ENCODE measurements at places on chromosomes 11 and 22.

DNA sequence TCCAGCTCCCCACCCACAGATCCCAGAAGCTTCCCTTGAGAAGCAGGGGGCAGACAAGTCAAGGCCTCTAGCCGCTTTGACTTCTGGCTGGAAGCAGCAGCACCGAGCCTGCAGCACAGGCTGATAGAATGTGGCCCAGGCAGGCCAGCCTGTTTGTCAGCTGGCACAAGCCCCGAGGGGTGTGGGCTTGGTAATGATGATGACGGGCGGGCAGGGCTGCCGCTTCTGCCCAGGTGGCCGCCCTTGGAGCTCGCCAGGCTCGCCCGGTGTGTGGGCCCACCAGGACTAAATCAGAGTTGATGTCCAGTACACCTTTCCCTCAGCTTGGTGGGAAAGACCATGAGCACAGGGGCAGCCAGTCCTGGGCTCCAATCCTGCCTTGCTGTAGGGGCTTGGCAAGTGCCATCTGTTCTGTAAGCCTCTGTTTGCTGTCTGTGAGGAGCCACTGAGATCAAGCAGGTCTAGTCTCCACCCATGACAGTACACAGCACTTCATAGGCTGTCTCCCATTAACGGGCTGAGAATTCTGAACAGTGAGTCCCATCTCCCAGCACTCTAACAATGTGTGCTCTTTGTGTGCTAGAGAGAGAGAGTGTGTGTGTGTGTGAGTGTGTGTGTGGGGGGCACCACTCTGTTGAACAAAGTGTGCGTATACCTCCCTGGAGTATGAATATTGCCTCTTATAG is 26.8 kb downstream of the MICAL2 start:
- no peak for DNase-seq

GRCh38 chr11:69638941-69639681 is 1.8 kb upstream of the CCND1 start:
- DNase-seq = peak; percentile 88

DNA sequence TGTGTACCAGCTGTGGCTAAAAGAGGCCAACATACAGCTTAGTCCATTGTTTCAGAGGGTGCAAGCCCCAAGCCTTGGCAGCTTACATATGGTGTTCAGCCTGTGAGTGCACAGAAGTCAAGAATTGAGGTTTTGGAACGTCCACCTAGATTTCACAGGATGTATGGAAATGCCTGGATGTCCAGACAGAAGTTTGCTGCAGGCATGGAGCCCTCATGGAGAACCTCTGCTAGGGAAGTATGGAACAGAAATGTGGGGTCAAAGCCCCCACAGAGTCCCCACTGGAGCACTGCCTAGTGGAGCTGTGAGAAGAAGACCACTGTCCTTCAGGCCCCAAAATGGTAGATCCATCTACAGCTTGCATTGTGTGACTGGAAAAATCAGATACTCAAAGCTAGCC is 42.2 kb upstream of the PTH start:
- no peak for DNase-seq

DNA sequence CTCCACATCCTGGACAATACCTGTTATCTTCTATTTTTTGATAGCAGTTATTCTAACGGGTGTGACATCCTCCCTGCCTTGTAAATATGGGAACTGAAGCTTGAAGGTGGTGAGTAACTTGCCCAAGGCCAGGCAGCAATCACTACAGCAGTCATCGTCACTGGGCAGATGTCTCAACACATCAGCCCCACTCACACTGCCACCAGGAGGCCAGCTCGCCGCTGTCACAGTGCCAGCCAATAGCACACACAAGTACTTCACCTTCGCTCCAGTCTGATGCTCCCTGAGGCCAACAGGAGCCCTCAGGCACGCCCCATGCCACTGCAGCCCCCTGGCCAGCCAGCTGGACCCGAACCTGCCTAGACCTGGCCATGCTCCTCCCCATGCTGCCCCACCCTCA is 4.9 kb upstream of the TTLL1 start:
- DNase-seq = no peak

DNA sequence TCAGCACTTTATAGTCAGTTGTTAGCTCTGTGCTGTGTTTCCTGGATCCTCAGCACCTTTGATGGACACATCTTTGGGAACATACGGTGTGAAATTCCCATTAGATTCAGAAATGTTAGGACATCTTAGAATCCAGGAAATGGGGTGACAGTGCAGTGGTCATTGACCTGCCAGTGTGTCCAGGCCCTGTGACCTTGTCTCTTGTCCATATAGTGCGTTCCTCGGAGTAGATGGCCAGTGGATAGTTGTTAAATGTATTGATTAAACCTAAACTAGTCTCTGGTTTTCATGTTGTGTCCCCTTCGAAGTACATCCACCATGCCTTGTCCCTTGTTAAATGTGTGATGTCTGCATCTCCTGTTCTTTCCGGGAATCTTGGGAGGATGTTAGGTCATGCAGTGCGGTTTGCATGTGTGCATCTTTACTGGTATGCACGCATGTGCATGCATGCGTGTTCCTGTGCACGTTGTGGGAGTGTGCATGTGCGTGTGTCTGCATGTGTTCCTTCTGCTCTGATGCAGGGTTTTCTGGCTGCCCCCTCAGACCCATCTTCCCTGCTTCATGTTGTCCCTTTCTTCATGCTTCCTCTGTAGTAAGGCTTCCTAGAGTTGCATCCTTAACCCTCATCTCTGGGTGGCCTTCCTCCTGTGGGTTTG is 4.0 kb downstream of the DGCR8 start:
- no peak for DNase-seq

DNA sequence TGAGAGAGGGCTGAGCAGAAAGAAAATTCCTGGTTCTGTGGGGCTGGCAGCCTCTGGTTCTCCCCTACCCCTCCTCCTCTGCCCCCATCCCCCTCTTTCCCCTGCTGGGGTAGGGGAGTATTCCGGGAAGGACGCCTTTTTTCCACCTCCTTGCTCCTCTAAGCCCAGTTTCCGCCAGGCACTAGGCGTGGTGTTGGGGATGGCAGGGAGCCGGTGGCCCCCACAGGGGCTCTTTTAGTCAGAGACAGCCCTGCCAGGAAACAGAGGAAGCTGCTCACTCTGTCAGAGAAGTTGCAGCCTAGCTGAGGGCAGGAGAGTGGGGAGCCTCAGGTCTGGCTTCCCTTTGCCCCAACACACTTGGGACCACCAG is 15.6 kb upstream of the ARHGEF17 start:
- DNase-seq = no peak

DNA sequence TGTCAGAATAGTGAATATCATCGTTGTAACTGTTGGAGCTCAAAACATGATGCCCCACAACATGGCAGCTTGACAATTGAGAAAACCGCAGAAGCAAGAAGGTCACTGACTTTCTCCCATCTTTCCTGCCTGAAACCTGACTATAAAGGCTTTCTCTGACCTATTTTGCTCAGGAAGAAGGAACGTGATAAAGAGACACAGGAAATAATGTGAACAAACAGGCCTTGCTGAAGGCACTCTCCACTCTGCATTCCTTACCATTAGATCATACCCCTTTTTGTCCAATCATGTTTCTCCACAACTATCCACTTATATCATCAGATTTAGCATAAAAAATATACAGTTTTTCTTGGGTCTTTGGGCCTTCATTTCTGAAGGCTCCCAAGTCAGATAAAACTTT is 916.8 kb downstream of the METTL15 start:
- DNase-seq = no peak

GRCh38 chr22:21703684-21704316 is 31.8 kb downstream of the YPEL1 start:
- DNase-seq = no peak

GRCh38 chr11:27658535-27659236 is 41.6 kb downstream of the BDNF start:
- no peak for DNase-seq

GRCh38 chr11:115906171-115906570 is 402.0 kb upstream of the CADM1 start:
- no peak for DNase-seq

- DNase-seq = no peak
Measured at GRCh38 chr22:45538281-45538680, 35.6 kb downstream of the FBLN1 start.

GRCh38 chr11:46119352-46120216 is 1.7 kb downstream of the PHF21A start:
- DNase-seq = peak; percentile 48

DNA sequence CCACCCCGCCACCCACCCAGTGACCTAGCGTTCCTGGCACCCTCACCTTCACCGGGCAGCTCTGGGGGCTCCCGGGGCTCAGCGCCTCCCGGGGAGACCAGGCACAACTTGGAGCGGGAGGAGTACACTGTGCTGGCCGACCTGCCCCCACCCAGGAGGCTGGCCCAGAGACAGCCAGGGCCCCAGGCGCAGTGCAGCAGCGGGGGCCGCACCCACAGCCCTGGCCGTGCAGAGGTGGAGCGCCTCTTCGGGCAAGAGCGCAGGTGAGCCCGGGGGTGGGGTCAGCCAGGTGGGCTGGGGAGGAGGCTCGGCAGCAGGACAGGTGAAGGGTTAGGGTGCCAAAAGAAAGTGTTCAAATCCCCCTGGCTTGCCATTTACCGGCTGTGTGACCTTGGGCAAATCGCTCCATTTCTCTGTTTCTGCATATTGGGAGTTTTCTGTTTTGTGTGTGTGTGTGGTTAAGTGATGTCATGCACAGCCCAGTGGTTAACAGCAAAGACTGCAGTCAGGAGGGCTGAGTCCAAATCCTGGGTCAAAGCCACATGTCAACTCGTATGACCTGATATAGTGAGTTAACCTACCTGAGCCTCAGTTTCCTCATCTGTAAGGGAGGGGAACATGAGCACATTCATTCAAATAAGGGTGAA is 29.5 kb downstream of the TRIOBP start:
- DNase-seq = no peak

DNA sequence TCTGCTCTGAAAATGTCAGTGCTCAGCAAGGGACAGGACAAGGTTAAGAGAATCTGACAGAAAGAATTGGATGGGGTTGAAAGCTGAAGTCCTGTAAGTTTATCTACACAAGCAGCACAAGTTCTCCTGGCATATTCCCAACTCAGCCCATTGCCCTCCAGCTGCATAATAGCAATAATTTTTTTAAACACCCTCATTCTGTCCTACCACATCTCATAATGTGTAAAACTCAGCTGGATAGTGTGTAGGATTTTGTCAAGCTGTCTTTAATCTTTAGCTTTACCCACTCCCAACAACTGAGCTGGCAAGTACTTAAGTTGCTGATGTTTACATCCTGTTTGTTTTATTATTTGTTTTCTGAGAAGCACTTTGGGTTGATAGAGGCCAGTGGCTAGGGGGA is 158.9 kb downstream of the CADM1 start:
- DNase-seq = no peak

DNA sequence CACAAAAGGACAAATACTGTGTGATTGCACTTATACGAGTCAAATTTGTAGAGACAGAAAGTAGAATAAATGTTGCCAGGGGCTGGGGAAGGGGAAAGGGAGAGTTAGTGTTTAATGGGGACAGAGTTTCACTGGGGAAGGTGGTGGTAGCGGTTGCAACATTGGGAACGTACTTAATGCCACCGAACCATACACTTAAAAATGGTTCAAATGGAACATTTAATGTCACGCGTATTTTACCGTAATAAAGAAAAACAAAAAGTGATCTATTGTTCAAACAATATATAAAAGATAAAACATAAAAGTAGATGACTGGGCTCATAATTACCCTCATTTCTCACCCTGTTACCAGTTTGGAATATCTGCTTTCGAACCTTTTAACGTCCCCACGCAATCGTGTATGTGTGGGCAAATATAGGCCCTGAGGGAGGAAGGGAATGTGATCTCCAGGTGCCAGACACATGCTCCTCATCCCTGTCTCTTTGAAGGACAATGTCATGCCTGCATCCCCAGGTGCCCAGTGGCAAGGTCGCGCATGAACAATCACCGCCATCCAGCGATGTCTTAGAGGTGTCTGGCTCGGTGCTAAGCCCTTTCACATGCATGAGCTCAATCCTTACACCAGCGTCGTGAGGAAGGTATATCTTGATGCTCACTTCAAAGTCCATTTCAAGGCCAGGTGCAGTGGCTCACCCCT is 35.3 kb downstream of the LIF start:
- DNase-seq = no peak

DNA sequence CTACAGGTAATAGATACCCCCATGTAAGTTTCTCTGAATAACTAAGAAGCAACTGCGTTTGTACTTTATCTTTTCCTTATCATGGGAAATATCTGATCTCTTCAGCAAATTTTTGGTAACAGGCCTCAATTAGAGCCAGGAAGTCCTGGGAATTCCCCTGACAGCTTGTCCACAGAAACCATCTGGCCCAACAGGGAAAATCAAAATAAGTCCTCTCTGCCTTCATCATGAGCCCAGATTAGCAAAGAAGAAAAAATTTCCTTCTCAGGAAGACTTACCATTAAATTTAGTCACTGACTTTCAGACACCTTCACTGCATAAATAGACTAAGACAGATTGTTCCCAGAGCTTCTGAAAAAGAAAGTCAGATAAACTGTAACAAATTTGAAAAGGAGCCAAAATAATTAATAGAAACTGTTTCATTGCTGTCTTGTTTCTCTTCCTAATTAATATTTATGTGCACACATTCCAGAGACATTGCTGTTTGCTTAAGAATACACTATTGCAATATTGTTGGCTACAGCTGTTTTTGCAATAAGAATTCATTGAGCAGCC is 278.1 kb upstream of the FAT3 start:
- peak; percentile 44 for DNase-seq

DNA sequence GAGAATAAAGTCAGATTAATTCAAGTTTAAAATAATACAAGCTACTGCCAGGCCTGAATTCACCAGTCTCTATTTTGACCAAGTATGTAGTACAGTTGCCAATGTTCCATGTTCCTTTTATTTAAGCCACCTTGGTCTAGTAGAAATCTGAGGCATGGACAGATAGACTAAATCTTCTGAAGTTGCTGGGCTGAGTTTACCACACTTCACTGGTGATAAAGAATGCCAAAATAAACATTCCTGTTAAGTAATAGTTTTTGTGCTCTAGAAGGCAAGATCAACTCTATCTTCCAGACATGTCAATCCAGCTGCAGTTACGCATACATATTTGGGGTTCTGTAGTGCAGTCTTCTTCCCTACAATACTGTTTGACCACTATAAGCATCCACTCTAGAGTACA is 83.9 kb upstream of the C11orf87 start:
- DNase-seq = no peak

DNA sequence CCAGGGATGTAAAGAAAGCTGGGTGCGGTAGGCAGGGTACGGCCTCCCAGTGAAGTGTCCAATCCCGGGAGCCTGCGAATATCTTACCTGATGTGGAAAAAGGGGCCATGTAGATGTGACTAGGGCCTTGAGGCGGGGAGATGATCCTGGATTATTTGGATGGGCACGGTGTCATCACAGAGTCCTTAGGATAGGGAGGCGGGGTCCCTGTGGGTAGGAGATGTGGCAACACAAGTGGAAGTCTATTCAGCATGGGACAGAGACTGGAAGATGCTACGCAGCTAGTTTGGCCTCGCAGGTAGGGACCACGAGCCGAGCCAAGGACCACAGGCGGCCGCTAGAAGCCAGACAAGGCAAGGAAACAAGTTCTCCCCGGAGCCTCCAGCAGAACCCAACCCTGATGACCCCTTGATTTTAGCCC is 46.4 kb upstream of the SHANK2 start:
- no peak for DNase-seq

- DNase-seq = peak; percentile 93
Measured at GRCh38 chr11:59418156-59418555, 8.1 kb downstream of the OR5A2 start.

All from NCI-H446 (cell line).